ENCODE measurements at places on chromosomes 6 and 20.

DNA sequence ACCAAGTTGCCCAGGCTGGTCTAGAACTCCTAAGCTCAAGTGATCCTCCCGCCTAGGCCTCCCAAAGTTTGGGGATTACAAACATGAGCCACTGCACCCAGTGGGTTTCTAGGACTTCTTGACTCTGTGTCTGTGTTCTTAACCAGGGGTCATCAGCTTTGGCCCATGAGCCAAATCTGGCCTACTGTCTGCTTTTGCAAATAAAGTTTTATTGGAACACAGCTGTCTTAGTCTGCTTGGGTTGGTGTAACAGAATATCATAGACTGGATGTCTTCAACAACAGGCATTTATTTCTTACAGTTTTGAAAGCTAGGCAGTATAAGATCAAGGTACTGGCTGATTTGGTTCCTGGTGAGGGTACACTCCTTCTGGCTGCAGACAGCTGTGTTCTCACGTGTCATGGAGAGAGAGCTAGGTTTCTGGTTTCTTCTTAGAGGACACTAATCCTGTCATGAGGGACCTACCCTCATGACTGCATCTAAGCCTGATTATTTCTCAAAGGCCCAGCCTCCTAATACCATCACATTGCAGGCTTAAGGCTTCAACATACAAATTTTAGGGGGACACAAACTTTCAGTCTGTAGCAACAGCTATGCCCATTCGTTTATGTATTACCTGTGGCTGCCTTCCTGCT is 23.3 kb downstream of the ARFGEF2 start:
- no peak for DNase-seq

DNA sequence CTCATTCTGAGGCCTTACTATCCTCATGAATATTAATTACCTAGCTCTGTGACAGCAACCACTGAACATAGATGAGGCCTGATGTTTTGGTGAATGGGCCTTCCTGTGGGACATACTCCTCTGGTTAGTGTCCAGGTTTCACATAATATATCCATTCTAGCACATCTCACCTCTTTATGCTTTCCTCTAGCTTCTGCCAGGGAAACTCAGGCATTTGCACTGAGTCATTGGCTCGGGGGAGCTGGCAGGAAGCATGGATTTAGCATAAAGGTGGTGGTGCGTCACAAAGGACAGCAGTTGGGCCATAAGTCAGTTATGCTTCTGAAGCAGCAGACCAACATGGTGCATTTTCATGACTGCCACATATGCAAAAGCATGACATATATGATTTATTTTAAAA is 37.5 kb upstream of the TMEM170B start:
- DNase-seq = no peak

DNA sequence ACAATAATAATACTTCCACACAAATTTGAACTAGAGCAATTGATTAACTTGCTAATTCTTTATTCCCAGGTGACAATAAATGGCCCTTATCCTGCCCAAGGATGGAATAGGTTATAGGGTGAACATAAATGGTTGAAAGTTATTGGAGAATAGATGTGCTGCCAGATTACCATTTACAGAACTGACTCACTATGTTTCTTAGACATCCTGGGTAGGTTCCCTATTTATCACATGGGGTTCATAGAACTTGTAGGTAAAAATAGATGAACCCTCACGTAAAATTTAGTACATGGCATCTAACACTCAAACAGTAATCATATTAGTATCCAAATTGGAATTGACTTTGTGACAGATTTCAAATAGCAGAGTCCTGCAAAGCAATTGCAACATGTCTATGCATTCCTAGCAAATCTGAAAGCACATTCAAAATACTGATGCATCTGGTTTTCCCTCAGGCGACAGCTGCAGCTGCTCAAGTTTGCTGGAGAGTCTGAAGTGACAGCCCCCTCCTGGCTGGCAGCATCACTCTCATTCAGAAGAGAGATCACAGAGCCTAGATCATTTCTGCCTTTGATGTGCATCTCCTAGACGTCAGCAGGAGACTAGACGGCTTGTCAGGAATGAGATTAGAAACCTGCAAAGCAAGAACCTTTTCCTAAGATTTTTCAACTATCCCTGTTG is 80.2 kb upstream of the RNF217 start:
- no peak for DNase-seq

- no peak for DNase-seq
Measured at GRCh38 chr6:53440336-53440945, 91.7 kb upstream of the ELOVL5 start.

DNA sequence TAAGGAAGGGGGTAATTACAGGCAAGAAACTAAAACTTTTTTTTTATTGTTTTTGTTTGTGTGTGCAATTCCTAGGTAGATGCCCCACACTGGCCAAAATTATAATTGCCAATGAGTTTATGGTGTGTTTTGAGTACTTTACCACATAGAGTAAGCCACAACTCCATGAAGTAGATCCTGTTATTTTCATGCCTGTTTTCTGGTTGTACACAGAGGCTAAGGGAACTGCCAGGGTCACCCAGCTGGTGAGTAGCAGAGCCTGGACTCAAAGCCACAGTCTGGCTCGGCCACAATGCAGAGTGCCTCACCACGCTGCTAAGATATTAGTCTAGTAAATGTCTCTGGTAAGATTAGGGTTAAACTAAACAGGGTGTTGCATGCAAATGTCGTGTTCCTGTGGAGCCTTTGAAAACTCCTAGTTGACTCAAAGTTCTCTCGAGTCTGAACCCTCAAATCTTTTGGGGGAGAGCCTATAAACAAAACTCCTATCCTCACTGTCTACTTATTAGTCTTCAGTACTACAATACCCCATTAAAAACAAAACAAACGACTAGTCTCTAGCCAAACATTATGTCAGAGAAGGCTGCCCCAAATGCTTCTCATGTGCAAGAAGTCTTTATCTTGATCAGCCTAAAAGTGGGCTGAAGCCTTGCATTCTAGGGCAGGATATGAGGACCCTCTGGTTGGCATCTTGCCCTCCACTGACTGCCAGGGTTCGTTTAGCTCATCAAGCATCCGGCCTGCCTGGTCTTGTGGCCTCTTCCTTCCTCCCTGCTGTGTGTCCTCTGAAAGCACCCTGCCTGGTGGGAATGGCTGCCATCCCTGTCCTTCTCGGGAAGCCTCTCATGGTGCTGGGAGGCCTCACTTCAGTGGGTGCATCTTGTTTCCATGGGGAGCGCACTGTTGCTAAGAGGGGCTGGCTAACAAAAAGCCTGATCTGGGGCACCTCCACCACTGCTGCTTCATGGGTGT is 4.2 kb downstream of the DUSP22 start:
- DNase-seq = no peak

- no peak for DNase-seq
Measured at GRCh38 chr20:1478566-1478965, 11.9 kb upstream of the NSFL1C start.

DNA sequence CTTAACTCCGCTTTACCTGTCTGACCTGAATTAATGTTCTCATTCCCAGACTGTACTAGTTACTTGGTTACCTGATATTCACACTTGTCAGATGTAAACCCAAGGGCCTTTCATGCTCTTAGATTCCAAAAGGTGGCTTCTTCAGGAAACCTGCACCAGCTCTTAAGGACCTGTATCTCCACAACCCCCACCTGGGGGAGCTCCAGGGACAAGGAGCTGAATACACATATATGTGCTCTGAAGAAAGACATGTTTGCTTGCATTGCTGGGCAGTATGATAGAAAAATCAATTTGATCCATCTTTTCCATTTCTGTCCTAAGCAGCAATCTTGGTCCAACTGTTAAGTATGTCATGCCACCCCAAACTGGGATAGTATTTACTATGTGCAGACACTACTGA is 64.8 kb upstream of the POU3F2 start:
- no peak for DNase-seq

DNA sequence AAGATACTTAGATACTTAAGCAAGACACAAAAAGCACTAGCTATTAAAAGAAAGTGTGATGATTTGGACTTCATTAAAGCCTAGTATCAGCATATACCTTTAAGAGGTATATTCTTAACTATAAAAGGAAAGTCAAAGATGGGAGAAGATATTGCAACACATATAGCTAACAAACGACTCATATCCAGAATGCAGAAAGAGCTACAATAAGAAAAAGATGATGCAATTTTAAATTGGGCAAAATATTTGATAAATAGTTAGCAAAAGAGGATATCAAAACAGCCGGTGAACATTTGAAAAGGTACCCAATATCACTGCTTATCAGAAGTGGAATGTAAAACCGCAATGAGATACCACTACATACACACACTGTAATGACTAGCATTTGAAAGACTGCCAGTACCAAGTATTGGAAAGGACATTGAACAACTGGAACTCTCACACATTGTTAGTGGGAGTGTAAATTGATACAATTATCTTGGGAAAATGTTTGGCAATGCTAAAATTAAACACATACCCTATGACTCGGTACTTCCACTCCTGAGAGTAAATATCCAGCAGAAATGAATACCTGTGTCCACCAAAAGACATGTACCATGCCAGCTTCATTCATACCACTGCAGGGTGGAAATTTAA is 25.7 kb downstream of the MUC22 start:
- no peak for DNase-seq

DNA sequence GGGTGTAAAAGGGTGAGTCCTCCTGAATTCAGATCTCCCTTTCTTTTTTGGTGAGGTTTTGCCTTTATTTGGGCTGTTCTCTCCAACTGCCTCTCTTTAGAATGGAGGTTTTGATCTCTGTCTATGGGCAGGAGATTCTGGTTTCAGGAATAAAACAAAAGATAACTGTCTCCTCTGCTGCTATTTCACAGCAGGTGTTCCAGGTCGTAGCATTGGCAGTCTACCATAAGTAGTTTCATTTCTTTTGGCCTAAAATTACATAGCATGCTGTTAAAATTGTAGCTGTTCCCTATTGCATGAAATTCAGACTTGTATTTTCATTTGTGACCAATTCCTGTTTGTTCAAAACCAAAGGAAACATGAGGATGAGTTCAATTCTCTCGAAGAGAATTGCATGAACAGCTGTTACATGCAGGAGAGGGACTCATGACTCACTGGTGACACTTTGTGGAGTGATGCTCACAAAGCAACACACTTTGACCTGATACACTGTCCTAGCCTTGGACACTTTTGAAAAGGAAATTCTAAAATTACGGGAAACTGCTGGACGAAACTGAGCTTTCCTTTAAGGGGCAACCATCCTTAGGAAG is 76.8 kb upstream of the SIRPG start:
- DNase-seq = no peak

DNA sequence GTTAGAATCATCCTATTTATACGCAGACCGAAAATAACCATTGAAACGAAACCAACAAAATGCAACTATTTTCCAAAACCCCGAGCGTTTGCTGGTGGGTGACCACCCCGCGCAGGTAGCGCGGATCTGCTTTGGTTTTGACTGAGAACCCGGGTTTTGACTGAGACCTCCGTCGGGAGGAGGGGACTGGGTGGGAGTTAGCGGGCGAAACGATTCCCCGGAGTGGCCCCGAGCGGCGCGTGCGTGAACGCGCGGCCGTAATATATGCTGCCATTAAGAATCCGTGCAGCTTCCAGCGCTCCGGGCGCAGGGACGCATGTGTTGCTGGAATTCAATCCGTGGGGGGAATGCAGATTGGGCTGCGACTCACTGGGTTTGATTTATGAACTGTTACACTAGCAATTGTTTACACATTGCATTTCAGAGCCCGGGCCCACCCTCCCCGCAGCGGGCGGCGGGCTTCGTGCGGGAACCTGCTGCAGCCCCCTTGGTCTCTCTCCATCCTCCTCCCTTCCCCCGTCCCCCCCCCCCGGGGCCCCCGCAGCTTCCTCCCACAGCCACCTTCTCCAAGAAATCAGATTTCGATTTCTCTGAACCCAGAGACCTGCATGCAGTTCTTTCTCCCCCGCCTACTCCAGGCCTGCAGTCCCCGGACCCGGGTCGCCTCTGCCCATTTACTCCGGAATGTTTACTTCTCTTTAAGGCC is 9.9 kb downstream of the NRN1 start:
- no peak for DNase-seq

DNA sequence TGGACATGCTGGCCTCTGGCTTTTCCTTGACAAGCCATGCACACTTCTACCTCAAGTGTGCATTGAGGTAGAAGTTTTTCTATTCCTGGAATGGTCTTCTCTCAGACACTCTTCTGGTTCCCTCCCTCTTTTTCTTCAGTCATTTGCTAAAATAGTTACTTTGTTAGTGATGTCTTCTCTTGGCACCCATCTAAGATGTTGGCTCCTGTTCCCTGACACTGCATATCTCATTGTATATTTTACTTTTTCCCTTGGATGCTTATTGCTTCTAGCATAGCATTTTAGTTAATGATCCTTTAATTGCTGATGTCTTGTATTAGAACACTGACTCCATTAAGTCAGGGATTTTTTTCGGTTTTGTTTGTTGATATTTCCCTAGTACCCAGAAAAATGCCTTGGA is 758.7 kb upstream of the NRSN1 start:
- no peak for DNase-seq

GRCh38 chr20:37270576-37271420 is 9.2 kb upstream of the GHRH start:
- no peak for DNase-seq

DNA sequence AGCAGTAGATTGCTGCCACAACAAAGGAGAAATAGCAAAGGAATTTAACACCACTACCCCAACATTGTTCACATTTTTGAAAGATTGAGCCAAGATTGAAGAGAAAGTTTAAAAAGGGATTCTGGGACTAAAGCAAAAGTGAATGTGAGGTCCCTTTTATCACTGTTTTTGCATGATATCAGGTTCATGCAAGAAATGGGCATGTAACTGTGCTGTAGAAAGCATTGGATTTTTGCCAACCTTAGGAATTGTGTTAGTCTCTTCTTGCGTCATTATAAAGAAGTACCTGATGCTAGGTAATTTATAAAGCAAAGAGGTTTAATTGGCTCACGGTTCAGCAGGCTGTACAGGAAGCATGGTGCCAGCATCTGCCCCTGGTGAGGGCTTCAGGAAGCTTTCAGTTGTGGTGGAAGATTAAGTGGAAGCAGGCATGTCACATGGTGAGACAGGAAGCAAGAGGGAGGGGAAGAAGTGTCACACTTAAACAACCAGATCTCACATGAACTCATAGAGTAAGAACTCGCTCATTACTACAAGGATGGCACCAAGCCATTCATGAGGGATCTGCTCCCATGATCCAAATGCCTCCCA is 4.6 kb upstream of the GJB7 start:
- no peak for DNase-seq
